ENCODE measurements at places on chromosomes 16 and 17. TPM values are rescaled to one million over a fixed set of nuclear protein-coding genes. Genes with fewer than 3 reads are reported as not detected.

The HIC1 gene
- polyA plus RNA-seq: 15.9 TPM

- DNase-seq: no peak
Observed at GRCh38 chr16:75983741-75984381, 257.6 kb upstream of the CPHXL start.

- DNase-seq: no peak
Observed at GRCh38 chr17:2814481-2815341, 18.5 kb downstream of the RAP1GAP2 start.

DNA sequence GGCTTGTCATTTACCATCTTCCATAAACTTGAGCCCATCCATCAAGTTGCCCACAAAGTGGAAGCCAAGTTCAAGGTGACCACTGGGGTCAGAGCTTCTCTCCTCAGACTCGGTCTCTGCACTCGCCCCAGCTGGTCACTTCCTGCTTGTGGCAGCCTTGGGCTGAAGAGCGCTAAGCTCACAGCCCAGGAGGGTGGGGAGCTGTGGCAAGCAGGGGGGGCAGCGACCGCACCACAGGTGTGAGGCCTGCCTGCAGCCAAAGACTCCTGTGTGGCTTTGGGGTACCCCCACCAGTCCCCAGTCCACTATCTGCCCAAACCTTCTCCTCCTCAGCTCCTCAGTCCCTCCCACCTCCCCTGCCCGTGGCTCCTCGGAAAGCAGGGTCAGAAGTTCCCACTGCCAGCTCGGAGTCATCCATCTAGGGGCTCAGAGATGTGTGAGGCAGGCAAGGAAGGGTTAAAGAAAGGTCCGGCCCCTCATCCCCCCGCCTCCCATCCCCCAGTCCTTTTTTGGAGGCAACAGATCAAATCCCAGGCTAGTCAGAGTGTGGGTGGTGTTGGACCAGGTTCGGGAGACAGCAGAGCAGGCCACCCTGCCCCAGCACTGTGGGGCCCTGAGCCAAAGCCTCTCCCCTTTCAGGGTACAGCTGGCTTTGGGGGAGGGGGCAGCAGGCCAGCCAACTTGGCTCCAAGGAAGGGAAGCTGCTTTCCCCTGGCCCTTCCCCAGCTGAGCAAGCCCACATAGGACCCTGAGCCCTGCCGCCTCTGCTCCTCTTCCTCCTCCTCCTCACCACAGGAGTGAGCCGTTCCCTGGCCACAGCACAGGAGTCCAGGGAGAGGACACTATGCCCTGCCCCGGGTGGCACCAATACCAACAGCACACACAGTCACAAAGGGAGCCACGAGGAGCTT is 3.2 kb downstream of the CSF3 start:
- no peak for DNase-seq

DNA sequence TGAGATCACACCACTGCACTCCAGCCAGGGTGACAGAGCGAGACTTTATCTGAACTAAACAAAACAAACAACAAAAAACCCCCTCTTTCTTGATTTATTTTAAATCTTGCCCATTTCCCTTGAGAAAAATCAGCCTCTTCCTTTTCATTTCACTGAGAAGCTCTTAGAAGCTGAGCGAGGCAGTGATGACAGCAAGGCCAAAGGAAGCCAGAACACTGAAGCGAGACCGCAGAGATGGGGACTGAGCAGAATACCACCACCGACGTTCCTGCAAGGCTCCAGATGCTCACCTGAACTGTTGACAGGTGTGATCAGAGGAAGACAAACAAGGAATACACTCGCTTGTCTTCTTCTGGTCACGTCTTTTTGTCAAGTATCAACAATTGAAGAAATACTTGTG is 30.5 kb upstream of the IRF8 start:
- DNase-seq: no peak

- DNase-seq: no peak
Observed at GRCh38 chr16:29644973-29645693, 17.9 kb upstream of the SPN start.

GRCh38 chr17:38750312-38751121 is 2.0 kb upstream of the PSMB3 start:
- peak; percentile 49 for DNase-seq

Data from large intestine (tissue), 12 donors.